Stimulated activated CD8-positive, alpha-beta memory T cell treated with anti-CD3 and anti-CD28 coated beads, Interleukin-4, amount 100 ng/mL, for 4 hours (primary cell): ENCODE measurements at places on chromosomes 2 and 18.

DNA sequence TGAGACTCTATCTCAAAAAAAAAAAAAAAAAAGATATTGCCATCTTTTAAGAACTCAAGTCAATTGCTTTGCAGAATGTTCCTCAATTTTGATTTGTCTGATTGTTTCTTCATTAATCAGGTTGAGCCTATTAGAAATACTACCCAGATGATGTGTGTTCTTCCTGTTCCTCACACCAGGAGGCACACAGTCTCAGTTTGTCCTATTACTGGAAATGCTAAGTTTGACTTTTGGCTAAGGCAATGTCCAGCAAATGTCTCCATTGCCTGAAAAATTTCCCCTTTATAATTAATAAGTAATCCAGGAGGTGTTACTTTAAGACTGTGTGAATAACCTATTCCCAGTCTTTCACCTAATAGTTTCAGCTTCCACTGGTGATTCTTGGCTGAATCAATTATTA lies 28.4 kb downstream of the BOLA3 start:
- no peak for DNase-seq

- DNase-seq, result no peak
These were observed 2.1 kb upstream of the LRRFIP1 start for GRCh38 chr2:237625216-237625705.

- no peak for DNase-seq
These were observed 154.2 kb upstream of the CCDC195 start for GRCh38 chr2:224870341-224870740.

DNA sequence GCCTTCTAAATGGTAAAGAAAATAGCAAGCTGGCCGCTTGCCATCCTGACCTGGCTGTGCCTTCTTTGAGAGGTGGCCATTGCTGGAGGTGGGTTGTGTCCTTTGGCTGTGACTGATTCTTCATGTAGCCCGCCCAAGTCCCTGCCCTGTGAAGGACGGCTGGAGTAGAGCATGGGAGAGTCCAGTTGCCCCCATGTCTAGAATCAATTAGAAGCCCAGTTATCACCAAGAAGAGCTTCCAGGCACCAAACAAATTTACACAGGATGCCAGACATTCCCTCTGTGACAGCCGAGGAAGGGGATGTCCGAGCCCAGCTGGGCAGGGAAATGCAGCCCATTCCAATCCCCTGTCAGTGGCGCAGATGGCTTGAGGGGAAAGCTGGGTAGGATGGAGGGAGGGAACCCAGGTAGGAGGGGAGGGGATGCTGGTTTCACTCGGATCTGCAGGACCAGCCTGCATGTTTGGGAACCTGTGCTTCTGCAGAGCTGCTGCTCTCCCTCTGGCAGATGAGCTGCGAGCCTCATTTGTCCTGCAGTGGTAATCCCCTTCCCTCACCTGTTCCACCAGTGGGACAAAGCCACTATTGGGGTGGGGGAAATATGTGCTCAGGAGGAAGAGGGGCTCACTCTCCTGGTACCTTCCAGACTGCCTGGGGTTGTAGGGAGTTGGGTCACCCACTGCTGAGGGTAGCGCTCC lies 25.7 kb upstream of the ASB18 start:
- DNase-seq, result no peak

DNA sequence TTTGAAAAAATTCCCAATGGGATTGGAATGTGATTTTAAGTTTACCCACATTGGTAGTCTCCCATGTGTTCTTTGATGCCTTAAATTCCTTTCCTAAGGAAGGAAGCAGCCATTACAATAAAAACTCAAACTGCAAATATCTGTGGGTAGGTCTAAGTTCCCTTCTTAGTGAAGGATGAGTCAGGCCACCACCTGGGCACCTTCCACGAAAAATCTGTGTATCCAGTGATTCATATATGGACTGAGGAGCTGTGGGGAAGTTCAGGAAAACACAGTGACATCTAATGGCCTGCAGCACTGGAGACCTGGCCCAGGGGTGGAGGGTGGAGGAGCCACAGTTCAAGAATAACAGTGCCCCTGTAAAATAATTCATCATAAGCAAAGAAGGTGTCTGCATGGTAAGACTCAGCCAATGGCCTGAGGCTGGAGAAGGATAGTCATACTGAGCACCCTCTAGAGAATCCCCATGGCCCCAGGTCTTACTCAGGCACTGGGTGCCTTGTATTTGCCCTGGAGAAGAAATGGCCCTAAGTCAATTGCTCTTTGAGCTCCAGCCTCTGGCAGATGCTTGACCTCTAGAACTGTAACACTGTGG lies 248.6 kb downstream of the SP3 start:
- no peak for DNase-seq
